ENCODE measurements at places on chromosomes 16 and 17.

GRCh38 chr17:17126131-17127110, 79.7 kb downstream of the PLD6 start:
- peak; percentile 22 for DNase-seq

DNA sequence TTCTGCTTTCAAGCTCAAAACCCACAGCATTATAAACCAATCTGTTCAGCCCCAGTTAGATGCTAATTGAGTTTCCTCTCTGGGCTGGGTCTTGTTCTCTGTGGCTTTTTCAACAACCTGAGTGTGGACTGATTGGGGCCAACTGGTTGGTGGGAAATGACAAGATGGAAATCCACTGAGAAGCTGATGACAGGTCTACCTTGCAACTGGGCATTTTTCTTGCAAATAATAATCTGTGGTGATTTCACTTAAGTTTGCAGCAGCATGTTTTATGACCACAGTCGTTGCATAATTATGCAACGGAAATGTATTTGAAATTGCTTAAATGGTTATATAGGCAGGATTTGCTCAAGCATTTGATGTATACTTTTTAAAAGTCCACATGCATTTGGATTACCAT, 69.9 kb downstream of the AKAP1 start:
- no peak for DNase-seq

DNA sequence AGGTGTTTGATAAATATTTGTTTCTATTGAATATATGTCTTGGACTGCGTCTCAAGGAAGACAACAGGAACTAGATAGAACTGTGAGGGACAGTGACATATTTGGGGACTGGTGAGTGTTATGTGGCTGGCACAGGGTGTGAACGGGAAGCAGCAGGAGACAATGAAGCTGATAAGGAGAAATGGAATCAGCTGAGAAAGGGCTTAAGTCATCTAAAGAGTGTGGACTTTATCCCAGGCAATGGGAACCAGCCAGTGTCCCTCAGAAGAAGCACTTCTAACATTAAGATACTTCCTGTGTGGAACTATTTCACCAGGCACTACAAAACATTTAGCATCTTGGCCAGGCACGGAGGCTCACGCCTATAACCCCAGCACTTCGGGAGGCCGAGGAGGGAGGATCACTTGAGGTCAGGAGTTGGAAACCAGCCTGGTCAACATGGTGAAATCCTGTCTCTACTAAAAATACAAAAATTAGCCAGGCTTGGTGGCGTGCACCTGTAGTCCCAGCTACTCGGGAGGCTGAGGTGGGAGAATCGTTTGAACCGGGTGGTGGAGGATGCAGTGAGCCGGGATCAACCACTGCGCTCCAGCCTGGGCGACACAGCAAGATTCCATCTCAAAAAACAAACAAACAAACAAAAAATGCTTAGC, 41.2 kb downstream of the ARHGAP17 start:
- DNase-seq, result no peak

DNA sequence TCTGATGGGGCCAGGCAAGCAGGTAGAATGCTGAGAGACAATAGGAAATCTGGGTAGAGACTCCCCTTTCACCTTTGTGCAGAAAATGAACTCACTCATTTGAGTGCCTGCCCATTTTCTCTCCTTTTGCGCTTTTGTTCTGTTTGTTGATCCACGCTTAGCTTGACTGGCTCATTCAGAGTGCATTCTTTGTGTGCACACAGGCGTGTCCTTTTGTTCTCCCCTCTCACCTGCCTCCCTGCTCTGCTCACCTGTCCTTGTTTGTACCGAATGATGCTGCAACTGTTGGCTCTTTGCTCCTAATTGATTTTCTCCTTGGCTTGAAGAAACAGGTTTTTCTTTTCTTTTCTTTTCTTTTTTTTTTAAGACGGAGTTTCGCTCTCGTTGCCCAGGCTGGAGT, 15.8 kb downstream of the PGS1 start:
- no peak for DNase-seq

GRCh38 chr16:25063865-25064264, 47.7 kb upstream of the LCMT1 start:
- no peak for DNase-seq

DNA sequence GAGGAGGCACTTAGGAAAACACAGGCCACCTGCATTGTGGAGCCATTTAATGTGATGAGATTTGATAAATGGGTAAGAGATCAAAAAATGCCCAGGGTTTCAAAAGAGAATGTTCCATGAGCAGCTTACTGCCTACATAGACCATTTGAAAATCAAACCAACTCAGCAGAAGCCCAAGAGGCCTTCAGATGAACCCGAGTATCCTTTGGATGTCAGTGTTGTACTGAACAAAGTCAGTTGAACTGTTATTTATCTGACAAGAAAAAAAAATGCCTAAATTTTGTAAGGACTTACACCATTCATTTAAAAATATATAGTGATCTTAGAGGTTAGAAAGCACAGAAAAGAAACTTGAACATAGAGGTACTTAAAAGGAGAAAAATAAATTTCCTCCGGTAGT, 381.7 kb downstream of the ZFHX3 start:
- no peak for DNase-seq

DNA sequence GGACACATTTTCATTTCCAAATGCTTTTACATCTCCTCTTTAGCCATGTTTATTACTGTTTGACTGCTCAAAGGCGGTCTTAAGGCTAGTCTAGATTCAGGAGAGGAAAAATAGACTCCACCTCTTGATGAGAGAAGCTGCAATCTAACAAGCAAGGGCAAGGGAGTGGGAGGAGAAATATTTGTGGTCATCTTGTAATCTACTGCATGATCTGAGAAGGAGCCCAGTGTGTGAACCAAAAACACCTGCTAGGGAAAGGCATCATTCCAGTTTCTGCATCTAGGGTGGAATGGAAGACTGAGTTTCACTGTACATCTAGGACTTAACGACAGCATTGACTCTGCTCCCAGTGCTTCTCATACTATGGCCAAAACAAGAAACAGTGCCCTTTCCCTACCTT, 232.2 kb upstream of the HS3ST3A1 start:
- no peak for DNase-seq

DNA sequence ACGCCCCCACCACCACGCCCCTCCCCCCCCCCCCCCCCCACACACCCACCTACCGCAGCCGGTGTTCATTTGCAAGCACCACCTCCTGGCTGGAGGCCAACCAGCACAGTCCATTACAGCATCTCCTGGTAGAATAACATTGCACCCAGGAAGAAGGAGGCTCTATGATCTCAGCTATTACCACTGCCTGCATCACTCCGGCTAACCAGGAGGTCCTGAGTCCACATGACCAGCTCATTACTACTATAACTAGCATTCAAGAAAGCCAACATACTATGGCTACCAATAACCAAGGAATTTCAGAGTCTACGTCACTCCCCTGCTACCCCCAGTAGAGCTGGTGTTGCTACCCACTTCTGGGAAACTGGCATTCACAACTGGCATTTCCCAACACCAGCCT, 81.1 kb upstream of the ALOX12 start:
- DNase-seq, result peak; percentile 9

DNA sequence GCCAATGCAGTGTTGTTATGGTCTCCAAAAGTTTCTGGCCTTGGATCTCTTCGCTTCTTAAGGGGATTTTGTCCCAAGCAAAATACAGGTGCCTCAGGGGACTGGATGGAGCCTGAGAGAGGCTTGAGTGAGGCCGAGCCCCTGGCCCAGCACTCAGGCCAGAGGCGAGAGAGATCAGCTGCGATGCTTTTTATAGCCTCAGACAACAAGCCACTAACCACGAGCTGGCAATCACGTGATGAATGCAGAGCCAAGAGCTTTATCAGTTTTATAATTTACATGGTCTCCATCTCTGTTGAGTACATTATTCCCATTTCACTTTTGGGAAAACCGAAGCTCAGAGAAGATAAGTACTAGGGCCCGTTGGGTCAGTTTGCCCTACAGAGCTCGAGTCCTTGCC, 360.0 kb upstream of the CDH5 start:
- no peak for DNase-seq

DNA sequence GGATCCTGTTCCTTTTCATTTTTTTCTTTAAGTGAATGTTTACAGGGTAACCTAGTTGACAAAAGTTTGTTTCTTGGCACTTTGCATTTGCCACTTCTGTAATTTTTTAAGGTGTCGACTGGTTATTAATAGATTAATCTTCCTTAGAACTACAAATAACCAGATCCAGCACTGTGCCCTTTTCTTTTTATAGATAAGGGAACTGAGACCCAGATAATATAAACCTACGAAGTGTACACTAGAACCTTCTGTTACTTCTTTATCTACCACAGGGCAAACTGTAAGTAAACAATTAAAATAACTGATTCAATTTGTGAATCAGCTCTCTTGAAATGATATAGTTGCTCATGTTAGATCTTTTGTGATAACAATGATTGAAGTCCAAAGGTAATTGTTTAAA, 55.4 kb downstream of the NLK start:
- no peak for DNase-seq

GRCh38 chr16:66705790-66706505, 9.4 kb upstream of the CMTM4 start:
- DNase-seq, result no peak

GRCh38 chr16:88578446-88579313, 8.5 kb downstream of the ZC3H18 start:
- no peak for DNase-seq

GRCh38 chr16:2429771-2430663, 770 bp downstream of the CCNF start:
- peak; percentile 23 for DNase-seq

DNA sequence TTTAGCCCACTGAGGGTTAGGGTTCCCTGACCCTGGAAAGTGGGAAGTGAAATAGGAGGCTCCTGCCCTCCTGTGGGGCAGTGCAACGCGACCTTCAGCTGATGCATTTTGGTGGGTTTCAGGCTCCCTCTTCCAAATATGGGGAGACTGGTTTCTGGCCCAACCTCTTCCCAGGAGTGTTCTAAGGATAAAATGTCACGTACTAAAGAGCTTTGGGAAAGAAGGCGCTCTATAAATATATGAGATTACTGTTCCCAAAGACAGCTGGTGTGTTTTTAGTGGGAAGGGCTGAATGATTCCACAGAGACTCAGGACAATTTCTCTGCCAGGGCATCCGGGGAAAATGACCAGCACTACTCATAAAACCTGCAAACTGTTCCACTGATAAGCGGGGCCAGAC, 9.8 kb downstream of the SLC35B1 start:
- DNase-seq, result no peak

DNA sequence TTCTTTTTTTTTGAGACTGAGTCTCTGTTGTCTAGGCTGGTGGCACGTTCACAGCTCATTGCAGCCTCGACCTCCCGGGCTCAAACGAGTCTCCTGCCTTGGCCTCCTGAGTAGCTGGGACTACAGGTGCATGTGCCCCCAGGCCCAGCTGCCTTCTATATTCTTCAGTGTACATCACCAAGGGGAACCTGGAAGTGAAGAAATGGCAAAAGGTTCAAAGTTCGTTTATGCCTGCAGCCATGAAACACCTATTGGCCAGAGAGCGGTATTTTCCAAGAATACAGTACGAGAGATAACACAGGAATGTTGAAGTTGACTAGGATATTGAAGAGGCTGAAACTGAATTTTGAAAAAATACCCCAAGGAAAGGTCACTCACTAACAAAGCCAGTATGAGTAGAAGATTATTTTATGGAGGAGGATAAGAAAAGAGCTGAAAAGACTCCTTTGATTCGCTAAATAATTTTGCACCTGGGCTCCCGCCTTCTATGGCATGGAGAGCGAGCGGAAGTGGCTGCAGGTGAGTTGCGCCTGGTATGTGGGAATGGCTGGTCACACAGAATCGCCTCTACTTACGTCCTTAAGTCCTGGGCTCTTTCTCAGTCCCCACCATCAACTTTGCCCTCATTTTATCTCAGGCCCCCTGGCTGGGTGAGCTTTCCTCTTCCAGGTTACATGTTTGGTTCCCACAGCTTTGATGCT, 9.8 kb downstream of the ST6GALNAC1 start:
- DNase-seq, result no peak

GRCh38 chr17:65684631-65685030, 123.2 kb upstream of the AXIN2 start:
- no peak for DNase-seq

DNA sequence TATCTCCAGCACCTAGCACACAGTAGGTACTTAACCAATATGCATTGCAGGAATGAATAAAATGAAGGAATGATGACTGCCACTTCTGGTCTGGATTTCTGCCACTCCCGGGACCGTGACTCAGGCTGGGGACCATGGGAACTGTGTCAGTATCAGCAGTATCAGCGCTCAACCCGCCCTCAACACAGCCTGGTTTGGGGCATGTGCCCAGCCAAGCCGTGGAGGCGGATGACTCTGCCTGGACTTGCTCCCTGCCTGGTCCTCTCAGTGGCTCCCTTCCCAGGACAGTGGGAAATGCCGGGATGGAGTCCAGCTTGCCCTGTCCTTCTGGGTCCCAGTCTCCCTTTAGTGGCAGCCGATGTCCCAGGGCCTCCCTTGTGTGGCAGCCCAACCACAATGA, 55.1 kb downstream of the SRCIN1 start:
- DNase-seq, result no peak

DNA sequence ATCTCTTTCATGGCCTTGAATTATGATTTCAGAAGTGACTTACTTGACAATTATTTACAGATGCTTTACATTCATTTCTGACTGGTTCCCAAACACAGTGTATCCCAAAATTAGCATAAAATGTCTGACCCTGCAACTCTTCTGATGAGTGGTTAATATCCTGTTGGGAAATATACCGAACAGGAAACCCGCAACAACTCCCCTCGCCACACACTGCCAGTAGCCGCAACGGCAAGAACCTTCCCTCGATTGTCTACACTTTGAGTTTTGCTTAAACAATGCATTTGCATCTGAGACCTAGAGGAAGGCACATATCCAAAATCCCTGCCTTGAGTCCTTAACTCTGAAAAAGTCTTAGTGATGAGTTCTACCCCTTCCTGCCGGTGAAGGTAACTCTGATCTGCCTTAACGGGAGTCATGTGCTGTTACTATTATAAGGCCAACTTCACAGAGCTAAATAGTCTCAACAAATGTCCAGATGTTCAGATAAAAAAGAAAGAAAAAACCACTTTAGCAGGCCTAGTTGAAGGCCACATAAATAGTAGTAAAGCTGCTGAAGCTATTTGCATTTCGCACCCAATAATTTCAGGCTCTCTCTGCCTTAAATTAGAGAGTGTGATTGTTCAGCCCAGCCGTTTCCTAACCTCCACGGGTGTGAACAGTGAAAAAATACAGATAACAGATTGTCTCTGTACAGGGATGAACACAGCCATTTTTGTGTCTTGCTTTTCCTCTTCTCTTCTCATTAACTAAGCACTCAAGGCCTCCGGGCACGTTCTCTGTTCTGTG, 321.1 kb downstream of the HS3ST3B1 start:
- DNase-seq, result no peak

GRCh38 chr16:78925083-78925767, 675.3 kb downstream of the MAF start:
- DNase-seq, result peak; percentile 32
